ENCODE measurements at places on chromosomes 7 and 10.

DNA sequence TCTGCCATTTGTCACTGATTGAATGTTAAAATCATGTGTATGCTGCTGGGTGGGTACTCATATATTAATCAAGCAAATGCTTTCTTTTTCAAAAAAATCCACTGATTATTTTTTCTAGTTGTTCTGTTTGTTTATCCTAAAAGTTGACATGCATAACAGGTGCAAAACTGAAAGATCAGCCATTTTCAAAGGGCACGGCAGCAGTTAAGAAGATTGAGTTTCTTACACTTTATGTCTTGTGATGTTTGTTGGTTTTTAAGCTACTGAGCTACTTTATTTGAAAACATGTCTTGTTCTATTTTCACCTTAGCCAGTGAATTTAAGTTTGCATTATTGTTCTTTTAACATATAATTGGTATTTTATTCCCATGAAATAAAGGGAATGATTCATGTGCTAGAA is 45.8 kb downstream of the PPP1R3A start:
- DNase-seq: no peak

DNA sequence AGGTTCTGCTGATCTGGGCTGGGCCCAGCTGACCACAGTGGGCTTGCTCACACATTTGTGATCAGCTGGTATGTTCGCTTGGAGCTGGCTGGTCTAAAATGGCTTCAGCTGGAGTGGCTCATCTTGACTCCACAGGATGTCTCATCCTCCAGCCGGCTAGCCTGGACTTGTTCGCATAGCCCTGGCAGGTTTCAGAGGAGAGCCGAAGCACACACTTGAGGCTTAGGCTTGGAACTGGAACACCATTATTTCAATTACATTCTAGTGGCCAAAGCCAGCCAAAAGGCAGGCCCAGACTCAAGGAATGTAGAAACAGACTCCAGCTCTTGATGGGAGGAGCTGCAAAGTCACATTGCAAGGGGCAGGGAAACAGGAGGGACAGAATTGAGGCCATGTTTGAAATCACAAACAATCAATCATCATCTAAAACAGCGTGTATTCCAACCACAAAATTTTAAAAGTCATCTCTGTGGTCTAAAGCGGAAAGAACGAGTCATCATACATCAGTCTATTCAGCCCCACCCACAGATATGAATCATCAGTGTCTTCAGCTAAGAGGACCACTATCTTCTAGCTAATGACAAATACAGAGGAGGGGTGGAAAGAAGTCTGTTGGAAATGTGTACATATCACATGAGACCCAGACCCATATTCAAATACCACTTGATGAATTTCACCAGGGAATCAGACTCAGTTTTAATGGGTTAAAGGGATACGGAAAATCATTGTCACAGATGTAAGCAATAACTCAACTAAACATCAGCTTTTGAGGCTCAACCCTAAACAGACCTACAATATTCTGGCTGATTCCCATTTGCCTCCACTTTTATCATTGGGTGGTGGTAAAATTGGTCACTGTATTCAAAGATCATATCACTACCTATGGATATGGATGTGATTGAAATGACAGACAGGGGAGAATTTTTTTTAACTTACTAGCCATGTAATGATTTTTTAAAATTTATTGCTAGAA is 139.0 kb upstream of the MKLN1 start:
- no peak for DNase-seq

DNA sequence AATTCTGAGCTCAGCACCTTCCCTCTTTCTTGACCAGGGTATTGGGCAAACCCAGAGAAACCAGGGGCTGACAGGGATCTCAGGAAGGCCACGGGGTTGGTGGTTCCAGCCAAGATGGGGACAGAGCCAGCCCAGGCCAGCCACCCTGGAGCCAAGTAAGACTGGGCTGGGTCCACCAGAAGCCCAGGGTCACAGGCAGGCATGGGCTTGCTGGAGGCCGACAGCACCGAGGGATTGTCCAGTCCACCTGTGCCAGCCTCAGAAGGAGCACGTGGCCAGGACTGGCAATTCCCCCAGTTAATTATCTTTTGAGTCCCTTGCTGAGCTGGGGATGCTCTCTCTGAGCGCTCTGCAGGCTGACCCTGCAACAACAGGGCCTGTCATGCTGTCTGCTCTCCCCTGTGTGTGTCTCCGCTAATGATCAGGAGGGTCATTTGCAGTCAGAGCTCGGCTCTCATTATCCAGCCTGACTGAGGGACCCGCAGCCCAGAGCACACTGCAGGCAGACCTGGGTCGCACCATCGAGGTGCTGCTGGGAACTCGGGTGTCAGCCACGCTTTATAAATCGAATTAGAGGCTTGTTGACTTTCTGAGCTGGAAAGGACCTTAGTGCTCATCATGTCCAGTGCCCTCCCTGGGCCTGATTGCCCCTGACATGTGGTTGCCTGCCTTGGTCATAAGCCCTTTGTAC is 69.5 kb upstream of the PPIF start:
- DNase-seq: no peak

DNA sequence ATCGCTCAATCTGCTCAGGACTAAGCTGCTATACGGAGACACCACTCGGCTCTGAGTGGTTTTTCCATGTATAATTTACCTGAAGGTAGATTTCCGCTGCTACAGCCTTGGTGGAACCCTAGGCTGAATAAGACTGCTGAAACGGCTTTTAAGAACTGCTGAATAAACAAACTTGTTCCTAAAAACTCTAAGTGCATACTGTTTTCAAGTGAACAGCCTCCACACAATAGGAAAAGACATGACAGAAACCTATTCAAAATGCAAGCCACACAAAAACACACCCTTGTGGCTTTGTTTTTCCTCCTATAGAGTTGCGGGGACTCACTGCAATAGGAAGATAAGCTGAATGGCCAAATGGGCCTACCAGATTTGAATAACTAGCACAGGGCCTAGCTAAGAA is 117.2 kb downstream of the UBE2H start:
- peak; percentile 61 for DNase-seq

DNA sequence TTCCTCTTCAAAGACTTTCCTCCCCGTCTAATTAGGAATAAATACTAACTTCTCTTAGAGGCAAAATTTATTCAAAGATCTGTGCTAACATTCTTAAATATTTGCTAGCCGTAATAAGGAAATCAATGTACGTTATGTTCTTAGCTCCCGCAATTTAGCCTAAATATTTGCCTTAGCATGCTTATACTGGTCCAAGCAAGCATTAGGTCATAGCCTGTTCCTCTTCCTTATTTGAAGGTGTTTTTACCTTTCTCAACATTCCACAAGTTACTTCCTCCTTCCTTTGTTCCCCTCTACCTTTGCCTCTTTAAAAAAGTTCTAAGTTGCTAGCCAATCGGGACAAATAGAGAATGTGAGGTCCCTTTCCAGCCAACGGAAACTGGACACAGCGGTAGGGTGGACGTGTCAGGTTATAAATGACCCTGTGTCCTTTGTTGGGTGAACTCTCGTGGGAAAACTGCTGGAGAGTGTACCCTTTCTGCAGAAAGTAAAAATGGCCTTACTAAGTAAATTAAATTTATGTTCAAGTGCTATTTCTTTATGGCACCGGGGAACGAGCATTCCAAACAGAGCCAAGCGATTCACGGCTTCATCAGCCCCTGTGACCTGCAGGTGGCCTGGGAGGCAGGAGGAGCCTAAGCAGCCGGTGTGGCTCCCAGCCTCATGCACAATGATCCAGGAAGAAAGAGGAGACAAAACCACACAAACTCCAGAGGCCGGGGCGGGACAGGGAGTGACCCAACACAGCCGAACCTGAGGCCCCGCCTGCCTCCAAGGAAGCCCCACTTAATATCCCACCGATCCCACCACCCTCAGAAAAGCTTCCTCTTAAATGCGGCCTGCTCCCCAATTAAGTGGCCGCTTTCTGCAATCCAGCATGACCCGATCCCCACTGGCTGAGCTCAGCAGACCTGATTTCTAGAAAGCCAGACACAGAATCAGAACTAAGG is 67.0 kb downstream of the ZRANB1 start:
- DNase-seq: no peak

DNA sequence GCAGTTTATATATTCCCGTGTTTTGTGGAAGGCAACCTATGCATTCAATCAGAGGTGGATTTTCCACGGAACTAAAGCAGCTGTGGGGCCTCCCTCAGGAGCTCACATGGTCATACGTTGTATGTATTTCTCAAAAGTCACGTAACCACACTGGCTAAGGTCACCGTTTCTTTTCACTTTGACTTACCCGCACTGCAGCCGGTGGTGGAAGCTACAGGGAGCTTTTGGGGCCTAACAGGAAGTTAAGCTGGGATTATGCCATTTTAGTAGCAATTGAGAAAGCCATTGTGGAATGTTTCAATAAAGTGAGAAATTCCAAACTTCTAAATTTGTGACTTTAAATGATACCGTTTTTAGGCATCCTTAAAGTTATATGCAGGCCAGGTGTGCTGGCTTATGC is 111.2 kb upstream of the KLF6 start:
- DNase-seq: no peak

DNA sequence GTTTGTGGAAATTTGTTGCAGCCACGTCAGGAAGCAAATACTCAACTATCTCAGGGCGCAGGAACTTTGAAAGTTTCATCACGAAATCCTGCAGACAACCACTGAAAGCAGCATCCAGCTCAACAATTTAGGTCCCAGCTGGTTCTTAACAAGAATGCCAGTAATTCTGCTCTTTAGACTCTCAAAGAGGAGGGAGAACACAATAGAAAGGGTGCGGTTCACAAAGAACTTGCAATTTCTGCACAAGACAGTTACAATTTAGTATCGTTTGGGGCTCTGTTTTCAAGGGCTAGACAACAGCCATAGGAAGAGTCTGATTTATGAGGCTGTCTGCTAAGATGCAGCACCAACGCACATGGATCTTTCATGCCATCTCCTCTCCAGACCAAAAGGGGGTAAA is 223.1 kb downstream of the FGFR2 start:
- DNase-seq: peak; percentile 35

- DNase-seq: no peak
These were observed 5.0 kb downstream of the MYO1G start for GRCh38 chr7:44973610-44974401.

DNA sequence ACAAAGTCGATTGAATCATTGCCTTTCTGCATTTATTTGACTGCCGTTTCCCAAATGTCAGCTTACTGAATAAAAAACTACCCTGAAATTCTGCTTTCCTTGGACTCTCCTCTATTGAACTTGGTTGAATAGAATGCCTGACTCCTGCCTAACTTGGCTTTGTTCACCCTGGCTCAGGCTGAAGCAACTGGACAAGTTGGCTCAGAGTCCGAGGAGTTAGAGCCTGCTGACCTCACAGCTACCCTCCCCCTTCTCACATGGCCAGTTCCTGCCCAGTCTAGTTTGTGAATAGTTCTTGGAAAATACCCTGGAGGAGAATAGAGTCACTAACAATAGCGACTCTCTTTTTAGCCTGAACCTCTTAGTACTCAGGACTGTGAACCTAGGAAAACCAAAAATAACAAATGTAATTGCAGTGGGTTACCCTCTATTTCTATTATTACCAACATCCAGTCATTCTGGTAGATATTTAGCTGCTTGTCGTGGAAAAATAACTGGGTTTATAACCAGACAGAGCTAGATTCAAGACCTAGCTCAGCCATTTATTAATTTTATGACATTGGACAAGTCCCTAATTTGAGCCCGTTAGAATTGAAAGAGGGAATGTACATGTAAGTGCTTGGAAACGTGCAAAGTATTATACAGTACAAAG is 17.3 kb upstream of the NRBF2 start:
- DNase-seq: no peak

- no peak for DNase-seq
These were observed 93.6 kb downstream of the VOPP1 start for GRCh38 chr7:55478700-55479099.

GRCh38 chr7:157425137-157425731 is 88.4 kb downstream of the DNAJB6 start:
- no peak for DNase-seq

- no peak for DNase-seq
These were observed 370.9 kb downstream of the SORCS1 start for GRCh38 chr10:106793617-106794016.

DNA sequence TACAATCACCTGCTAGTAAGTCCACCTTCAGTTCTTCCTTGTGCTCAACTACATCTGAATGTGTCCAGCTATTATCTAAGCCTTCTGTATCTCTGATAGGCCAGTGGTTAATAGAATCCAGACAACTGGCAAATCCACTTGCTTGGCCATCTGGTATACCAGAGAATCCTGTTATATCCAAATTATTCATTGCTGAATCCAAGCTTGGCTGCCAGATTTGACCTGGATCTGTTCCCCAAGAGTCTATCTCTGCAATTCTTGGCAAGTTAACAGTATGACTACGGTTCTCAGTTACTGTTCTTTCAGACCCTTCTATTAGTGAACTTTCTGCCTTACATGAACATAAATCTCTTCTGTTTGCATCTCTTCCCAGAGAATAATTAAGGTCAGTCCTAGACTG is 154.6 kb upstream of the TARP start:
- DNase-seq: no peak

- no peak for DNase-seq
These were observed 379.8 kb downstream of the BBS9 start for GRCh38 chr7:33509206-33509605.

DNA sequence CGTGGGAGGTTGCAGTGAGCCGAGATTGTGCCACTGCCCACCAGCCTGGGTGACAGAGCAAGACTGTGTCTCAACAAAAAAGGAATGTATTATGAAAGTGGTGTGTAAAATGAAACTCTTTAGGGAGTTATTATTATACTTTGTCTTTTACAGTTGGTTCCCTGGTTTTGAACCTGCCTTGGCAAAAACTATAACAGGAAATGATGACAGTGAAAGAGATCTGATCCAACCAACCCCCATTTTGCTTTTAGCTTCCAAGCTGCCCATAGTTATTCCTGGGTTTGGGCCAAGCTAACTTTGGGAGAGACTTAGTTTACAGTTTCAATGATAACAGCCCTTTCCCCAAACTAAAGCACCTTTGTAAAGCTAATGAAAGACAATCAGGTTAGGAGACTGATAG is 34.1 kb upstream of the NMT2 start:
- no peak for DNase-seq

DNA sequence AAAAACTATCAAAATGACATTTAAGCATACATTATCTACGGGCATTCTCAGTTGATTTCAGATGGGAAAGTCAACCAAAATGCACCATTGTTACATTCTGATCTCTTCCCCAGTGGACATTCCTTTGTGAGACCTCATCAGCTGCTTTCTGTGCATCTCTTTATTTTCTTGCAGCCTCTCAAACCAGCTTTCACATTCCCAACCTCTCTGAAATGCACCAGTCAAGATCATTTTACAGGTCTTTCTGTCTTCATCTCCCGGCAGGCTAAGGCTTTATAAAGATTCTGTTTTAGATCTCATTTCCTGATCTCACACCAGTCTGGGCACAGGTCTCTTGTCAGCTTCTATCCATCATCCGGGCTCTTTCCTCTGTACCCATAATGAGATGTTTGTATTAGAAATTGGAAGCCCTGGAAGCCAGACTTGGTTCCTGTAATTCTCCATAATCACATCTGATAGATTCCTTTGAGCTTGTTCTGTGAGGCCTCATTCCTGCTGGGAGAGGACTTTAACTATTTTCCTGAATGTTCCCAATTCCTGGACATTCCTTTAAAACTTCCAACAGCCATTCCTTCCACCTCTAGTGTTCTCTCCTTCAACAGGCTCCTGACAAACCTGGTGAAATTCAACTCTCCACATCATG is 44.3 kb upstream of the ARL4A start:
- no peak for DNase-seq

GRCh38 chr7:24932815-24933214 is 47.2 kb downstream of the OSBPL3 start:
- peak; percentile 6 for DNase-seq

Data from NCI-H2227 treated with DMSO at 0.1 percent for 48 hours (cell line).